GM18507 (cell line): ENCODE measurements at places on chromosomes 5 and 9.

DNA sequence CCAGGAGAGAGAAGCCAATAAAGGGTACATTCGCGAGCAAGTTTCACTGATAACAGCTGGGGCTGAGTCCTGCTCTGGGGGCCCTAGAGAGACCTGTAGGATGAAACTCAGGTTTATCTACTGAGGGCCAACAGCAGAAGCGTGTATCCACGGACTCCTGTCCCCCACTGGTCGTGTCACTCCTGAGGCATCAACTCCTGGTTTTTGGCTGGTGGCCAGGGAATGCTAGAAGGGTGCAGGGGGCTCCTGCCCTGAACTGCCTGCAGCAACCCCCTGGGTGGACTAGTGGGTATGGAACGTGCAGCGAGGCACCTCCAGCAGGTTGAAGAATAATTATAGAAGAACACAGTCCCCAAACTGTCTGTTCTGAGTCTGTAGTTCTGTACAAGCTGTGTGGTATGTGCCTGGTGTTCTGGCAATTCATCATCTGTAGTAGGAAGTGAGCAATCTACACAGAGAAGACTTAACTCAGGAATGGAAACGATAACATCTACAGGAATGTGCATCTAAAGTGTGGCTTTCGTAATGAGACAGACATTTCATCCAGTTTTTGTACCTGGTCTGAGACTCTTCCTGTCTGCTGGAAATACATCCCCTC is 64.5 kb upstream of the GNA14 start:
- DNase-seq, result no peak

DNA sequence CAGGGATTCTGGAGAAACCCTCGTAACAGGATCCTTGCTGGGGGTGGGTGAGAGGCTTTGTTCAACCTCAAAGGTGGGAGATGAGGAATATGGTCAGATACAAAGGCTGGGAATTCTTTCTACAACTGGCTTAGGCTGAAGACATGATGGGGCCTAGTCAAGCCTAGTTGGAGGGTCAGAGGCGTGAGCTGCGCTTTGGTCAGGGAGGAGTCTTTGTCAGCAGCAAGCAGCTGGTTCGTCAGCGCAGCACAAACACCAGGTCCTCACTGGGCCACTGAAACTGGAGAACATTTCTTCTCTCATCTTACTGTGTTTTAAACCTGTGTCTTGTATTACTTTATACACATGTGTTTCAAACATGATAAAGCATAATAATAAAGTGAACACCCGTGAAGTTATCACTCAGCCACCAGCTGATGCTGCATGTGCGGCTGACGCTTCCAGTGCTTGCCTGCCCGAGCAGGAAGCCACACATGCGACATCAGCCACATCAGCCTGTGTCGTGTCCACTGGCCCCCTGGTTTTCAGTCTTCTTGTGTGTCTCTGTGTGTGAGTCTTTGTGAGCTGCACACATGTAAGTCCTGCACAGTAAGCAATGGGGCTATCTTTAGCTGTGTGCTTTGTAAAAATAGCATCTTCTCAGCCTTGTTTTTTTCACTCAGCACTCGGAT is 81.5 kb downstream of the WNK2 start:
- no peak for DNase-seq

DNA sequence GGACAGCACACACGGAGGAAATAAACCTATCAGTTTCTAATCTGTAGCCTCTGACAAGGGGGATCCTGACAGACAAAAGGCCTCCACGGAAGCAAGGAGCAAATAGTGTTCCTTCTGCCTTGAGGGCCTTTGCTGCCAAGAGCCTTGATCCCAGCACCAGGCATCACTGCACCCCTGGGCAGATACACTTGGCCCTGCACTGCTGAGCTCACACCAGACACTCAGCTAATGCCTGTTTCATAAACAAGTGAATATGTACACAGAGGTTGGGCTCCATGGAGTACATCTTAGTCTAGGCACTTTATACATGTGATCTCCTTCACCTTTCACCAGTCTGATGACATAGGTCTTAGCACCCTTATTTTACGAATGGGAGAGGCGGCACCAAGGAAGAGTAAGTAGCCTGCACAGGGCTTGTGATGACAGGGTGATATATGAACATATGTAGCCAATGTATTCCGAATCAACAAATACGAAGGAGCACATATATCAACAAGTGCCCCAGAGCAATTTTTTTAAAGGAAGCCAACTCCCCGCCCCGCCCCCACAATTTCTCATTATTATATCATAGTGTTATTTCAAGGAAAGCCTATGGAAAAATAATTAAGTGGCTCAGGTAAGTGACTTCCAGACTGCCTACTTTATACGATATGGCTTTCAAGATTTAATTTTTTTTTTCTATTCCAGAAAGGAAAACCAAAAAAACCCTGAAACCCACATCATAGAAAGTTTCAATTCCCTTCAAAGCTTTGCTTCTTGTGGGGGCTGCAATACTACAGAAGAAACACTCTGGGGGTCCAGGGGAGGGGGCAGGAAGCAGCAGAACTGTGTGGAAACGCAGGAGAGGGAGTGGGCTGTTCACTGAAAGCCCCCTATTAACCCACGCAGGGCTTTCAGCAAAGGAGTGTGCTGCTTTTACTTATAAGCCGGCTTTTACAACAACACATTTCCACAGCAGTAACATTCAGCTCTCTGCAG is 32.0 kb downstream of the CDC14B start:
- no peak for DNase-seq

DNA sequence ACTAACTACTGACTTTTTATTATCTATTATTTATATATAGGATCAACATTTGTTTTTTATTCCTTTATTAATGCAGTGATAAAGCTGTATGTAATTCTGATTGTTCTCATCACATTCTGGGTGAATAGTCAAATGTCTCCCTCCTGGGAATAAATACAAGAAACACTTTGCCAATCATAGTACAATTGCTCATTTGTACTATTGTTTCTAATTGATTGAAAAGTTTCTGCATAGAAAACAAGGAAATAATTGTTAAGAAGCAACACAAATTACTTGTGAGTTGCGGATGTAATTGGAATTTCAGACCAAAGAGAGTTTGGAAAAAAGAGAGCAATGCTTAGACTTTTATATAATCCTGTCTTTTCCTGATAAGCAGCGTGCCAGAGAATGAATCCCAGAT is 1013.9 kb downstream of the EFNA5 start:
- no peak for DNase-seq

GRCh38 chr5:151772846-151773561 is 1.2 kb downstream of the G3BP1 start:
- no peak for DNase-seq

- DNase-seq, result no peak
Measured at GRCh38 chr9:106657926-106658325, 205.0 kb upstream of the ZNF462 start.

DNA sequence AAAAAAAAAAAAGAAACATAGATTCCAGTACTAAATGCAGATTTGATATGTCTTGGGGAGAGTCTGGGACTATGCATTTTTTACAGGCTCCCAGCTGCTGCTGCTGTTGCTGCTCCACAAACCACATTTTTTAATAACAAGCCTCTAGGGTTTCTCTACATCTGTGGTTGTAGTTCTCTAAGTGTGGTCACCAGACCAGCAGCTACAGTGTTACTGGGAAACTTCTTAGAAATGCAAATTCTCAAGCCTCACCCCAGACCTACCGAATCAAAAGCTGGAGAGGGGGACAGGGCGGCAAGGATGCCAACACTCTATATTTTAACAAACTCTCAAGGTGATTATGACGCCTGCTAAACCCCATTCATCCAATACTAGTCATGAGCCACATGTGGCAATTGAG is 293.4 kb upstream of the PTGER4 start:
- peak; percentile 12 for DNase-seq

DNA sequence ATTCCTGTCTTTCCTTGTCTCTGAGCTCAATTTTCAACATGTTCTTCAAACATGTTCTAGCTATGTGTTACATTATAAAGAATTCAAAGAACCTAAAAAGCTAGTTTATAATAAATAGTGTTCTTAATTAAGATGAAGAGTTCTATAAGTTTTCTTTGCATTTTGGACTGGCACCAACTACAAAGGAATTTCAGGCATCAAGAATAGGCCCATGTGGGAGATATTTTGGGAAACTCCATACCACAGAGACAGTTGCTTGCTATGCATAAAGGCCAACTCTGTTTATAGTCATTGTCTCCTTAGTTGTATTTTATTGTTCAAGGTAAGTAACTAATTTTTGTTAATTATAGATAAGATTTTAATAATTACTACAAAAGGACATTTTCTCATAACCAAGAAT is 4.5 kb downstream of the SLF1 start:
- DNase-seq, result no peak

- no peak for DNase-seq
Measured at GRCh38 chr9:108568093-108568492, 287.7 kb downstream of the ACTL7B start.

- DNase-seq, result no peak
Measured at GRCh38 chr9:33106827-33107621, 30.6 kb upstream of the SMU1 start.

DNA sequence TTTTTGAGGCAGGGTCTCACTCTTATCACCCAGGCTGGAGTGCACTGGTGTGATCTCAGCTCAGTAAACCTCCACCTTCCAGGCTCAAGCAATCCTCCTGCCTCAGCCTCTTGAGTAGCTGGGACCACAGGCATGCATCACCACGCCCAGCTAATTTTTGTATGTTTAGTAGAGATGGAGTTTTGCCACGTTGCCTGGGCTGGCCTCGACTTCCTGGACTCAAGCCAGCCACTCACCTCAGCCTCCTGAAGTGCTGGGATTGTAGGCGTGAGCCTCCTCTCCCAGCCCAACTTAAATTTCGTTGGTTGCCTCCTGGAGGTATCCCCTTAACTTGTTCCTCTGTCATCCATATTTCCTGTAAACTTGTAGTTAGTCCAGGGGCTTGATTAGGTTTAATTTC is 47.2 kb downstream of the RAB24 start:
- no peak for DNase-seq

DNA sequence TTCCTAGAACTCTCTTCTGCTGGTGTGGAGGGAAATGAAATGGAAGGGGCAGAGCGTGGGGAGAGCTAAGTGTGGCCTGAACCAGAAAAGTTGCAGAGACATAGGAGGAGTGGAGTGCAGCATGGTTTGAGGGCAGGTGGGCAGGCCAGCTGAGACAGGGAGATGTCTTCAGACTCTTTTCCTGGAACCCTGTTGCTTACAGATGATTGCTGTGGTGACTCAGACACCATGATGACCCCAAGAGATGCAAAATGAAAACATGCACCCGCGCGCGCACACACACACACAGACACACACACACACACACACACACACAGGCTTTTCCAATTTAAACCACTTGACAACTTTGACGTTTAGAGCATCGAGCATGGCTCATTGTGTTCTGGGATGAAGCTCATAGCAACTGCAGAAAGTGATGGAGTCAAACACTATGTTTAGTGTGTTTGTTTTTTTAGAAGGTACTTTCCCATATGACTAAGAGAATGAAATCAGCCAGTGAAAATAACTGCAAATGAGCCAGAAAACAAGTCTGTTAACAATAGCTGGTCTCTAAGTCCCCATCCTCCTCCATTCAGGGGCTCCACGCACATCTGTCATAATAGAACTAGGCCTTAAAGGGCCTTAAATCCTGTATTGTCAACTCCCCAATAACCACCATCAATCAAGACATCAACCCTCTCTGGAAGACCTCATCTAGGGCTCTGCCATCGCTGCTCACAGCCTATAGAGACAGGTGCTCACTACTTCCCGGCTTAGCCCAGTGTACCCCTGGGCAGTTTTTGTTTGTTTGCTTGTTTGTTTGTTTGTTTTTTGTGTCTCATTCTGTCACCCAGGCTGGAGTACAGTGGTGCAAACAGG is 9.6 kb downstream of the TMOD1 start:
- DNase-seq, result no peak

DNA sequence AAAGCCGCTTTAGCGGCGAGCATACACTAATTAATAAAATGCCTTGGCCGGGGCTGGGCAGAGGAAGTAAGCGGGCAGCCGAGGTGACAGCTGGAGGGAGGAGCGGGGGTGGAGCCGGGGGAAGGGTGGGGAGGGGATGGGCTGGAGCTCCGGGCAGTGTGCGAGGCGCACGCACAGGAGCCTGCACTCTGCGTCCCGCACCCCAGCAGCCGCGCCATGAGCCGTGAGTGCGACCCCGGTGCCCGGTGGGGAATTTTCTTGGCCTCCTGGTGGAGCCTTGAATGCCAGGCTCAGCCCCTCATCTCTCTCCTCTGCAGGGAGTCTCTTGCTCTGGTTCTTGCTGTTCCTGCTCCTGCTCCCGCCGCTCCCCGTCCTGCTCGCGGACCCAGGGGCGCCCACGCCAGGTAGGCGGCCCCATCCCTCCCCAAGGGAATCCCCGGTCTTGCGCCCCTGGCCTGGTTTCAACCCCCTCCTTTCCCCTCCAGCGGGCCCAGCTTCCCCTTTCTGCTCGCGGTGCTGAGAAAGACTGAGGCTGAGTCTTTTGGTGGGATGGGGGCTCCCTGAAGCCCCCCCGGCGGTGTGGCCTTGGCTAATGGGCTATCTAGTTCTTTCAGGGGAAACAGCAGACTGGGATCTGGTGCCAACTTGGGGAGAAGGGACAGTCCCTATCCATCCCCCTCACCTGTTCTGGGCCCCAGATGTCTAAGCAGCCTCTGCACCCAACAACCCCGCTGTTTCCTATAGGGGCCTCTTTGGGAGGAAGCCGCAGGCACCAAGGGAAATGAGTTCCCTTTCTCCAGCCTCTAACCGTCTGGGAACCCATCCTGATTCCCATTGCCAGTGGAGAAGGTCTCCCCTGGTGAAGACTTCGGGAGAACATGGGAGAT is at the start of gene PTGS1:
TSS of gene PTGS1 (plus strand) at position 156 of the 887 bp plus-strand sequence. CDS start at position 217, 61 bp downstream.
- peak; percentile 49 for DNase-seq

- DNase-seq, result no peak
Measured at GRCh38 chr9:95874989-95875304, 544 bp upstream of the ERCC6L2 start.

DNA sequence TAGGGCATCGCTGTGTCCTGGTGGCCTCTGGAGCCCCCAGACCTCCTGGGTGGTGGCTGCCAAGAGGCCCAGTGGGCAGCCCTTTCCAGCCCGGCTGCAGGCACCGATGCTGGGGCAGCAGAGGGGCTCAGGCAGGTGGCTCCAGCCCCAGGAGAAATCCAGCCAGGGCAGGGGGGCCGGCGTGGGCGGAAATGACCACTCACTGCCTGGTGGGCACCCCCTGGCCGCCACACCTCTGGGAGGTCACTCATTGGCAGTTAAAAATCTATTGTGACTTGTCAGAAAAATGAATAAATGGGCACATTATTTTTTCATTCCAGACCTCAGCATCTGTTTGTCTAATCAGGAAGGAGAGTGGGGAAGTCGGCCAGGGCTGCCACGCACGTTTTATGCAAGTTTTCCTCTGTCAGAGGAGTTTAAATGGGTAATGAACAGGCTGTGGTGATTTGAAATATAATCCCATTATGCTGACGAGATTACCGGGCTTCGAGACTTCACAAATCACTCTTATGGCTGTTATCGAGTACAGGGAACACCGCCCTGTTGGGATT is 171.9 kb downstream of the GAPVD1 start:
- no peak for DNase-seq
